GM23248 (cell line): ENCODE measurements at places on chromosomes 6 and 20. TPM values are rescaled to one million over a fixed set of nuclear protein-coding genes. Genes with fewer than 3 reads are reported as not detected.

GRCh38 chr6:30411515-30412207, 66.7 kb downstream of the RPP21 start:
- DNase-seq = peak; percentile 57
- H3K36me3 ChIP-seq = no peaks in the 10 kb centered on the region
- H3K4me3 ChIP-seq = no peak overlapping the region
- H3K27me3 ChIP-seq = peaks cover 34% of the 10 kb centered on the region

DNA sequence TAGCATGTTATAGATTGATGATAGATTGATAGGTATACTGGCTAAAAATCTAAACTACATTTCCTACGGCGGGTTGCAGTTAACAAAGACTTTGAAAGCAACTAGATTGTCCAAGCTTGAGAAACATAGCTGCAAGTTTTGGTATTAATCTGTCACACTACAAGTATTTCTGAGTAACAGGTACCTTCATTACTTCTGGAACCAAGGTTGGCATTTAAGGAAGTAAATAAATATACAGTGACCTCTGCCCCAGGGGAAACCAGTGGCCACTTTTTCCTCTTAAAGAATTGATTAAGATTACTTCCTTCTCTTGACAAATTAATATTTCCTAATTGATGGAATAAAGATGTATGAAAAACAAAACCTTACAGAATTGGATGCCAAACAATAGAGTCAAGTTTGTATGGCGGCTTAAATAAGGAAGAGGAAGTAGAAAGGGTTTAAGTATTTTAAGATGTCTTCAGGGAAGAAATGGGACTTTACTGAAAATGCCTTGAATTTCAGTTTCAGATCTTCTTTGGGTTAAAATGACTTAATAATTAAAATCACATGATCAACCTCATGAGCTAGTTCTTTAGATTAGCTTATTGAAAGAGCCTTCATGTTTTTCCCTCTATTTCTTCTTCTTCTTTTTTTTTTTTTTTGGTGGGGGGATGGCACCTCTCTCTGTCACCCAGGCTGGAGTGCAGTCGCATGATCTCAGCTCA, 132.8 kb downstream of the DOK5 start:
- no peak overlapping the region for H3K27ac ChIP-seq
- no peak overlapping the region for H3K4me3 ChIP-seq
- H3K36me3 ChIP-seq = no peaks in the 10 kb centered on the region

GRCh38 chr20:37194621-37195417, 15.5 kb upstream of the MROH8 start:
- H3K36me3 ChIP-seq = peaks cover 6% of the 10 kb centered on the region; the same call in 1 of the 2 replicates
- H3K27me3 ChIP-seq = no peaks in the 10 kb centered on the region
- no peak overlapping the region for H3K27ac ChIP-seq
- no peak overlapping the region for H3K4me3 ChIP-seq
- DNase-seq = no peak
- peaks cover 4% of the 10 kb centered on the region for H3K4me1 ChIP-seq

DNA sequence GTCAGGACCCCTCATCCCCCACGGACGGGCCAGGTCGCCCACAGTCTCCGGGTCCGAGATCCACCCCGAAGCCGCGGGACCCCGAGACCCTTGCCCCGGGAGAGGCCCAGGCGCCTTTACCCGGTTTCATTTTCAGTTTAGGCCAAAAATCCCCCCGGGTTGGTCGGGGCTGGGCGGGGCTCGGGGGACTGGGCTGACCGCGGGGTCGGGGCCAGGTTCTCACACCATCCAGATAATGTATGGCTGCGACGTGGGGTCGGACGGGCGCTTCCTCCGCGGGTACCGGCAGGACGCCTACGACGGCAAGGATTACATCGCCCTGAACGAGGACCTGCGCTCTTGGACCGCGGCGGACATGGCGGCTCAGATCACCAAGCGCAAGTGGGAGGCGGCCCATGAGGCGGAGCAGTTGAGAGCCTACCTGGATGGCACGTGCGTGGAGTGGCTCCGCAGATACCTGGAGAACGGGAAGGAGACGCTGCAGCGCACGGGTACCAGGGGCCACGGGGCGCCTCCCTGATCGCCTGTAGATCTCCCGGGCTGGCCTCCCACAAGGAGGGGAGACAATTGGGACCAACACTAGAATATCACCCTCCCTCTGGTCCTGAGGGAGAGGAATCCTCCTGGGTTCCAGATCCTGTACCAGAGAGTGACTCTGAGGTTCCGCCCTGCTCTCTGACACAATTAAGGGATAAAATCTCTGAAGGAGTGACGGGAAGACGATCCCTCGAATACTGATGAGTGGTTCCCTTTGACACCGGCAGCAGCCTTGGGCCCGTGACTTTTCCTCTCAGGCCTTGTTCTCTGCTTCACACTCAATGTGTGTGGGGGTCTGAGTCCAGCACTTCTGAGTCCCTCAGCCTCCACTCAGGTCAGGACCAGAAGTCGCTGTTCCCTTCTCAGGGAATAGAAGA, 978 bp downstream of the HLA-A start:
- H3K4me3 ChIP-seq = peak overlapping the region; percentile 76
- H3K4me1 ChIP-seq = no peaks in the 10 kb centered on the region
- no peak overlapping the region for H3K27ac ChIP-seq
- no peaks in the 10 kb centered on the region for H3K36me3 ChIP-seq

GRCh38 chr6:146361128-146361924, 182.3 kb upstream of the RAB32 start:
- H3K36me3 ChIP-seq = no peaks in the 10 kb centered on the region
- no peaks in the 10 kb centered on the region for H3K27me3 ChIP-seq
- peak; percentile 46 for DNase-seq
- no peak overlapping the region for H3K4me3 ChIP-seq
- peaks cover 41% of the 10 kb centered on the region for H3K4me1 ChIP-seq
- no peak overlapping the region for H3K27ac ChIP-seq

DNA sequence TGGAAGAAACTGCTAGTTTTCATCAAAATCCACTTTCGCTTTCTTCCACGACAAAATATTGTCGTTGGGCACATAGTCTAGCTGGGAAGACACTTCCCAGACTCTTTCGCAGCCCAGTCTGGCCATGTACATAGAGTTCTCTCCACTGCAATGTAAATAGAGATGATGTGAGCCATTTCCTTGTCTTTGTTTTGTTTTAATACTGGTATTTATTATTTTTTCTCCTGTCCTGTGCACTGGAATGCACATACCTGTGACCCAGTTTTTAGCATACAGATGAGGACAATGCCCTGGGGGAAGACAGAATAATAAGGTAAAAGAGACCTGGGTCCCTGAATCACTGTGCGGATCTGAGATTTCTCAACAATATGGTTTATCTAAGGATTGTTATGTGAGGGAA, 149.5 kb upstream of the BMP5 start:
- H3K4me3 ChIP-seq = no peak overlapping the region
- no peaks in the 10 kb centered on the region for H3K27me3 ChIP-seq
- no peaks in the 10 kb centered on the region for H3K4me1 ChIP-seq
- no peak overlapping the region for H3K27ac ChIP-seq
- no peak for DNase-seq

- no peaks in the 10 kb centered on the region for H3K36me3 ChIP-seq
- H3K4me3 ChIP-seq = no peak overlapping the region
- DNase-seq = peak; percentile 91
- peak overlapping the region; percentile 70 for H3K27ac ChIP-seq
Observed at GRCh38 chr6:131379948-131380347, 193.1 kb upstream of the ARG1 start.

- no peak for DNase-seq
- H3K27me3 ChIP-seq = no peaks in the 10 kb centered on the region
- H3K27ac ChIP-seq = no peak overlapping the region
- peaks cover 6% of the 10 kb centered on the region; the same call in 1 of the 2 replicates for H3K4me1 ChIP-seq
- no peak overlapping the region for H3K4me3 ChIP-seq
Observed at GRCh38 chr6:2181567-2181966, 63.8 kb downstream of the GMDS start.

GRCh38 chr6:160279850-160280249, 21.2 kb upstream of the SLC22A2 start:
- no peak overlapping the region for H3K4me3 ChIP-seq
- DNase-seq = no peak
- H3K27me3 ChIP-seq = no peaks in the 10 kb centered on the region
- no peak overlapping the region for H3K27ac ChIP-seq
- no peaks in the 10 kb centered on the region for H3K4me1 ChIP-seq

- H3K27me3 ChIP-seq = no peaks in the 10 kb centered on the region
- no peak for DNase-seq
- no peak overlapping the region for H3K4me3 ChIP-seq
Observed at GRCh38 chr6:140541288-140541687, 1166.8 kb upstream of the CITED2 start.

DNA sequence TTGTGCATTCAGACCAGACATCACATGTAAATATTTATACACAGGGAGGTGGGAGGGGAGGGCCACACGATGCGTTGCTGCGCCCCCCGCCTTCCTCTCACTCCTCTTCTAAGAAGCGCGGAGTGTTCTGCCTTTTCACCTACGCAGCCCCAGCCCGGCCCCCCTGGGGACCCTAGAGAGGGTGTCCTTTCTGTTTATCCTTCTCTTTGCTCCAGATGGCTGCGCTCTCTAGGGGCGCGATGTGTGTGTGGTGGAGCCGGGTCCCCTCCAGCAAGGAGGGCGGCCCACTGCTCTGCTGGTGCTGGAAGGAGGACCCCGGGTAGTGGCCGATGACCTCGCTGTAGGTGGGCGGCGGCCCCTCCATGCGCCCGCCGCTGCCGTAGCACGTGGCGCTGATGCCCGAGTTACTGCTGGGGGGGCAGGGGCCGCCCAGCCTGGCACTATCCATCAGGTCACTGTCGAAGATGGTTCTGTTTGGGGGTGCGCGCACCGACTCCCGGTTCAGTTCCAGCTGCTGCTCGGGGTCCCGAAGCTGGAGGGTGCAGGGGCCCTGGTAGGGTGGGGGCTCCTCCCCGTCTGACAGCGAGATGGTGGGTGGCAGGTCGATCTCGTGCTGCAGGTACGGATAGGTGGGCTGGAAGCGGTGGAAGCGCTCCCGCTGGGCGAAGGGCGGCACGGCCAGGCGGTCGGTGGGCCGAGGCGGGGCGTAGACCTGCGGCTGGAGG, 31.8 kb upstream of the ZBP1 start:
- H3K27ac ChIP-seq = no peak overlapping the region
- no peaks in the 10 kb centered on the region for H3K4me1 ChIP-seq
- H3K4me3 ChIP-seq = no peak overlapping the region
- H3K27me3 ChIP-seq = no peaks in the 10 kb centered on the region
- H3K36me3 ChIP-seq = no peaks in the 10 kb centered on the region; the same call in 1 of the 2 replicates
- no peak for DNase-seq

GRCh38 chr6:170130201-170130621, 160.7 kb downstream of the DLL1 start:
- H3K27ac ChIP-seq = no peak overlapping the region
- H3K4me1 ChIP-seq = no peaks in the 10 kb centered on the region
- H3K27me3 ChIP-seq = no peaks in the 10 kb centered on the region
- H3K4me3 ChIP-seq = no peak overlapping the region
- H3K36me3 ChIP-seq = no peaks in the 10 kb centered on the region

- no peak for DNase-seq
- no peaks in the 10 kb centered on the region for H3K36me3 ChIP-seq
- no peaks in the 10 kb centered on the region for H3K4me1 ChIP-seq
Observed at GRCh38 chr20:48633620-48634257, 194.1 kb downstream of the PREX1 start.

- no peak for DNase-seq
- H3K4me1 ChIP-seq = no peaks in the 10 kb centered on the region
- no peaks in the 10 kb centered on the region for H3K27me3 ChIP-seq
- no peak overlapping the region for H3K4me3 ChIP-seq
Observed at GRCh38 chr20:51312480-51312783, 230.1 kb downstream of the NFATC2 start.

DNA sequence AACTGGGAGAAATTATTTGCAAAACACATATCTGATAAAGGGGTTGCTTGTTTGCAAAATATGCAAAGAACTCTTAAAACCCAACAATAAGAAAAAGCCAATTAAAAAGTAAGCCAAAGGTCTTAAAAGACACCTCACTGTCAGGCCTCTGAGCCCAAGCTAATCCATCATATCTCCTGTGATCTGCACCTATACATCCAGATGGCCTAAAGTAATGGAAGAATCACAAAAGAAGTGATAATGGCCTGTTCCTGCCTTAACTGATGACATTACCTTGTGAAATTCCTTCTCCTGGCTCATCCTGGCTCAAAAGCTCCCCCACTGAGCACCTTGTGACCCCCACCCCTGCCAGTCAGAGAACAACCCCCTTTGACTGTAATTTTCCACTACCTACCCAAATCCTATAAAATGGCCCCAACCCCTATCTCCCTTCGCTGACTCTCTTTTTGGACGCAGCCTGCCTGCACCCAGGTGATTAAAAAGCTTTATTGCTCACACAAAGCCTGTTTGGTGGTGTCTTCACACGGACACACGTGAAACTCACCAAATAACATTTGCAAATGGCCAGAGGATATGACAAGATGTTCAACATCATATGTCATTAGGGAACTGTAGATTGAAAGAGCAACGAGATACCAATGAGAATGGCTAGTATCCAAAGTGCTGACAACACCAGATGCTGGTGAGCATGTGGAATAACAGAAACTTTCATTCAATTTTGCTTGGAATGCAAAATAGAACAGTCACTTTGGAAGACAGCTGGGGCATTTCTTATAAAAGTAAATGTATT, 565.0 kb upstream of the ADGRB3 start:
- H3K4me3 ChIP-seq = no peak overlapping the region
- H3K4me1 ChIP-seq = no peaks in the 10 kb centered on the region
- H3K27me3 ChIP-seq = no peaks in the 10 kb centered on the region

DNA sequence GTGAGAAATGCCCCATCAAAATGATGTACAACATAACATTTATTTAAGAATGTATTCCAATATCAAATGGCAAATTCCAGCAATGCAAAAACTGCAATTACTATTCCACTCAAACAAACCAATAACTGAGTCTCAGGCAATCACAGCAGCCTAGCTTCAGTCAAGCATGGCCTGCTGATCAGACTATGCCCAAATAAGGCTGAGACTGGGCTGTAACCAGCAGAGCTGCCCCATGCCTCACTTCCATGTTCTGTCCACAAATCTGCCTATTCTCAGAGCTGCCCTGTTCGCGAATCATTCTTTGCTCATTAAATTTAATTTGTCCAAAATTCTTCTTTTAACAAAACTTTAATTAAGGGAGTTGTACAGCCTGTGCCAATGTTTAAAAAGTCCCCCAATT, 155.4 kb downstream of the FNDC1 start:
- no peaks in the 10 kb centered on the region for H3K36me3 ChIP-seq
- H3K4me3 ChIP-seq = no peak overlapping the region
- no peak for DNase-seq
- H3K27ac ChIP-seq = no peak overlapping the region
- no peaks in the 10 kb centered on the region for H3K4me1 ChIP-seq
- H3K27me3 ChIP-seq = 0 out of 2 replicates have a peak, but pooled peaks cover 11% of the 10 kb centered on the region

GRCh38 chr6:7161845-7162244, 54.1 kb downstream of the RREB1 start:
- H3K27me3 ChIP-seq = no peaks in the 10 kb centered on the region
- H3K4me3 ChIP-seq = no peak overlapping the region
- DNase-seq = no peak
- peaks cover 53% of the 10 kb centered on the region for H3K4me1 ChIP-seq
- H3K36me3 ChIP-seq = no peaks in the 10 kb centered on the region

TMEM170B gene
- 0.54 and 0.63 TPM in 2 replicates for total RNA-seq

DNMT3B gene
- 1.5 and 2.0 TPM in 2 replicates for total RNA-seq

NR2E1 gene
- not detected in 2 replicates for total RNA-seq

GPSM3 gene
- 5.4 and 7.7 TPM in 2 replicates for total RNA-seq

BRPF3 gene
- 7.9 and 11.3 TPM in 2 replicates for total RNA-seq

LAMA2 gene
- 31.1 and 33.6 TPM in 2 replicates for total RNA-seq
